ENCODE measurements at places on chromosomes 16 and 17.

- no peak for DNase-seq
These were observed 5.1 kb downstream of the CLEC16A start for GRCh38 chr16:10949424-10949970.

- peak; percentile 14 for DNase-seq
These were observed 26.4 kb downstream of the KIFC3 start for GRCh38 chr16:57775661-57776469.

DNA sequence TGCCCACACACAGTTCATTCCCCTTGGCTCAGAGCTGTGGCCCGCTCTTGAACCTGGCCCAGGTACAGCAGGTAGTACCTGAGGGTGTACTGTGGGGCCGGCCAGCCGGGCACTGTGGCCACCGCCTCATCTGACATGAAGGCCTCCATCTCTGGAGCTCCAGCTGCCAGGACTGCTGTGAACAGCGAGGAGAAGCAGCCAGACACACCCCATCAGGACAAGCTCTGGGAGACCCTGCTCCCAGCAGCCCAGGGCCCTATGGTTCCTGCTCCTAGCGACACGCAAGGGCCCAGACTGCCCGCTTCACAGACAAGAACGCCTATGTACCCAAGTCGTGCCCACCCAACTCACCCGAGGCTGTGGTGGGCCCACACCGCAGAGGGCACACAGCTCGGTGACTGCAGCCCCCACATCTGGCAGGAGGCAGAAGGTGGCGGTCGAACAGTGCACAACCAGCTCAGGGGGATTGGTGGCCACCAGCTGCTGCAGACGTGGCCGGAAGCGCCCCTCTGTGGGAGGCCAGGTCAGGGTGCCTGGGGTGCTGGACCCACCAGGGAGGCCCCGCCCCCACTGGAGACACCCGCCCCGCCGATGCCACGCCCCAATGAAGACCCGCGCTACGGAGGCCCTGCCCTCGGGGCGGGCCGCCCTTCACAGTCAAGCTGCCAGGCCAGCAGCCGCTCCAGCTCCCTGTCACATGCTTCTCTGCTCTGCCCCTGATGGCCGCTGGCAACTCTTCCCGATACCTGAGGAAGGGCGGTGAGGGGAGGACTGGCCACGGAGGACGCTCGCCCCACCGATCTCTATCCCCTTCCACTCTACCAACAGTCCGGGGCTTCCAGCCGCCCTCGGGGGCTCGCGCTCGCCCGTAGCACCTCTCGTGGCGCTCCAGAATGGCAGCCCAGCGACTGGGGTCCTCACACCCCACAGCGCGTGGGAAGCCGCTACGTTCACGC lies 1.1 kb upstream of the STUB1 start:
- DNase-seq = peak; percentile 85

GRCh38 chr17:41433586-41433985 lies 7.2 kb downstream of the KRT38 start:
- DNase-seq = no peak

GRCh38 chr17:57357392-57357784 lies 101.1 kb downstream of the MSI2 start:
- no peak for DNase-seq

GRCh38 chr17:58531661-58532554 lies 17.5 kb upstream of the MTMR4 start:
- DNase-seq = peak; percentile 79

DNA sequence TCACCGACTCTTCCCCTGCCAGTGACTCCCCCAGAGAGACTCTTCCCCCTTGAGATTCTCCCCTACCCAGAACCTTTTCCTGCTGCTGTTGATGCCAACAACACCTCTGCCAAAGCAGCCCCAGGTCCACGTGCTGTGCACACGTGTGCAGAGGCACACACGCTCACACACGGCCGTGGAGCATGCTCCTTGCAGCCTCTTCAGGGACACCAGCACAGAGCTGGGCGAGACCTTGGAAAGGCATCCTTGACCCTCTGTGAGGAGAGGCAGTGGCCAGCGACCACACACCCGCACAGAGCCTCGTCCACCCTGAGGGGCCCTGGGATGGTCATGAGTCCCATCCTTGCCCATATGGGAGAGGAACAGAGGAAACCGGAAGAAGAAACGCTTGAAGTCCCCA lies 181.9 kb downstream of the RBFOX3 start:
- DNase-seq = no peak

- no peak for DNase-seq
These were observed 36.3 kb downstream of the GNA13 start for GRCh38 chr17:65020284-65020683.

- peak; percentile 4 for DNase-seq
These were observed 7.4 kb upstream of the MMP2 start for GRCh38 chr16:55471448-55472097.

Measured in erythroblast (primary cell).